Activated CD4-positive, alpha-beta memory T cell treated with anti-CD3 and anti-CD28 coated beads, Interleukin-2, amount 10 ng/mL, durations not matched to agents 7 days and 5 days (primary cell): ENCODE measurements at places on chromosomes 6 and 20. TPM values are rescaled to one million over a fixed set of nuclear protein-coding genes. Genes with fewer than 3 reads are reported as not detected.

GRCh38 chr20:46093531-46093930, 3.8 kb upstream of the NCOA5 start:
- DNase-seq = no peak

GRCh38 chr6:95093154-95093553, 484.2 kb upstream of the MANEA start:
- no peak for DNase-seq

DNA sequence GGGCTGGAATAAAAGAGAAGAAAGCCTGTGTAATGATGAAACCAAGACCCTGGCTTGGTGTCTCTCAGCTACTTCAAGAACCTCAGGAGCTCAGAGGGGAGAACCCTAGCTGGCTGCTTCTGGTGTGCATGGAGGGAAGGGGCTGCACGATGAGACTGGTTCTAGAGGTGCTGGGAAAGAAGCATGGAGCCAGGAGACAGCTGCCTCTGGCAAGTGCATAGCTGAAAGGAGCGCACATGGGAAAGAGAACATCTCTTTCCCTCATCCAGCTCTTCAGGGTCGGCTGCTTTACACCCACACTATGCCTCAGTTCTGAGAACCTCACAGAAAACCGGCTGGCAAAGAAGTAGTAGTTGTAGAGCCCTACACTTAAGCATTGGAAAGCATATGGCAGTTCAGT, 139.5 kb downstream of the QKI start:
- DNase-seq = no peak

DNA sequence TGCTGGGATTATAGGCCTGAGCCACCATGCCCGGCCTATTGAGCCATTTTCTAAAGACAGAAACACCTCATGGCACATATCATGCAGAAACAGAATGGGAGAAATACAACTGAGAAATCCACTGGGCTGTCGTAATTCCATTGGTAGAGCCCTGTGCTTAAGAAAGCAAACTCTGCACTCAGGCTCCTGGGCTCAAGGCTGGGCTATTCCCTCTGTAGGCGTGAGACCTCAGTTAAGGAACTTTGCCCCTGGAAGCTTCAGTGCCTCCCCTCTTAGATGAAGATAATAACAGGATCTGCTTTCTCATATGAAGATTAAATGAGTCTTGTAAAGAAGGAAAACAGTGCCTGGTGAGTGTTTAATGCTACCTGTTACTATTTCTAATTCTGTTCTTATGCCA, 120.3 kb downstream of the PXDC1 start:
- DNase-seq = no peak

Gene FAM83C
- total RNA-seq = not detected

- peak; percentile 38 for DNase-seq
Measured at GRCh38 chr6:143539734-143540133, 28.2 kb upstream of the FUCA2 start.

DNA sequence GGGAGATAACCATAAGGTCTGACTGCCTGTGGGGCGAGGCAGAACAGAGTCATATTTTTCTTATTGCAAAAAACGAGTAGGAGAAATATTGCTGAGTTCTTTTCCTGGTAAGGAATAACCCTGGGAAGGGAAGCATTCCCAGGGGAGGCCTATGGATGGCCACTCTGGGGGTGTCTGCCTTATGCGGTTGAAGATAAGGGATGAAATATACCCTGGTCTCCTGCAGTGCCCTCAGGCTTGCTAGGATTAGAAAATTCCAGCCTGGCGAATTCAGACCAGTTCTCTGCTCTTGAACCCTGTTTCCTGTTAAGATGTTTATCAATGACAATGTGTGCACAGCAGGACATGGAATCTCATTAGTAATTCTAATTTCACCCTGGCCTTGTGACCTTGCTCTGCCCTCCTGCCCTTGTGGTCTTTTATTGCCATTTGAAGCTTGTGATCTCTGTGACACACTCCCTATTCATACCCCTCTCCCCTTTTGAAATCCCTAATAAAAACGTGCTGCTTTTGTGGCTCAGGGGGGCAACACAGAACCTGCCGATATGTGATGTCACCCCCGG, 491.1 kb upstream of the EYS start:
- no peak for DNase-seq

Gene DIDO1
- total RNA-seq = 66.2 TPM

- peak; percentile 57 for DNase-seq
Measured at GRCh38 chr20:16761305-16761829, 13.2 kb downstream of the OTOR start.

DNA sequence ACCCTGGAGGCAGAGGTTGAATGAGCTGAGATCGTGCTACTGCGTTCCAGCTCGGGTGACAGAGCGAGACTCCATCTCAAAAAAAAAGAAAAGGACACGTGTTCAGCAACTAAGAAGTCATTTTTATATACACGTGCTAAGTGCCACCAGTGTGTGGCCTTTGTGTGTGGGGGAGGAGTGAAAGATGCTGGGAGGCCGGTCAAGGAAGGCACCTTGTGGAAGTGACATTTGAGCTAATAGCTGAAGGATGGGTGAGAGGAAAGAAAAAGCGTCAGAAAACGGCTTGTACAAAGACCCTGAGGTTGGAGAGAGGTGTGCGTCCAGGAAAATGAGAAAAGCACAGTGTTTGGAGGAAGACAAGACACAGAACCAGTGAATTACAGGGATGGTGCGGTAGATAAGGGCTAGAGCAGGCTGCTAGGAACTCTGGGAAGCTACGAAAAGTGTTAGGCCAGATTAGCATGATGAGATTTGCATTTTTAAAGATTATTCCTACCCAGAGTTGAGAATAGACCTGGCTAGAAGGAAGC, 11.6 kb downstream of the RREB1 start:
- no peak for DNase-seq

Gene HUS1B
- 0.78 TPM for total RNA-seq

- DNase-seq = no peak
Measured at GRCh38 chr6:97282238-97282725, 734 bp downstream of the MMS22L start.

DNA sequence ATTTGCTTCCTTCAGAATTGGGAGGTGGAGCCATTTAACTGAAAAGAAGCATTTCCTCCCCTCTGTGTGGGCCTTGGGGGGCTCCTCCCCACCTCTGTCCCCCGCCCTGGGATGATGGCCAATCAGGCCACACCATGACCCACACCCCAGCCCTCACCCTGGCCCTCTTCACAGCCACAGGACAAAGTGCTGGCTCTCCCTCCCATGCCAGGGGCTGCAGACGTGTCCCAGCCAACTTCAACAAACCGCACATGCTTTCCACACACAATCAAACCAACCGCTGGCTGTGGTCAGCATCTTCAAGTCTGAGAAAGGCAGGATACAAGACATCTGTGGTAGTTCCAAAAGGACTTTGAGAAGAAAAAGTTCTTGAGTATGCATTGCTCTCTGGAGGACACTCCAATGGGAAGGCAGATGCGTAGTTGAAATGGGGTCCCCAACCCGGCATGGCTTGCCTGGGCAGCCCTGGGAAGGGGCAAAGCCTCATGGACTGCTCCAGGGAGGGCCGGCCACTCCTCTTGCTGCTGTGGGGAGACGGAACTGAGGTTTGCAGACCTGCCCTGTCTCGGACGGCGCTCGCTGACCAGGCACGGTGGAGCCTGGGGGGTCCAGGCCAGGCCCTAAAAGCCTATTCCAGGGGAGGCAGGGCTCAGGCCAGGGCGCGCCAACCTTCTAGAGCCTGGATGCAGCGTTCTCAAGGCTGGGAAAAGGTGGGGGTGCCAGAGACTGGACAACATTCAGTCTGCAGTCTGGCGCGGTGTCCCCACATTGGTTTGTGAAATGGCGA, 12.2 kb downstream of the TTLL2 start:
- no peak for DNase-seq

GRCh38 chr20:46568570-46569129, 18.2 kb upstream of the OCSTAMP start:
- DNase-seq = no peak

- DNase-seq = no peak
Measured at GRCh38 chr6:57302477-57302876, 15.0 kb upstream of the PRIM2 start.

DNA sequence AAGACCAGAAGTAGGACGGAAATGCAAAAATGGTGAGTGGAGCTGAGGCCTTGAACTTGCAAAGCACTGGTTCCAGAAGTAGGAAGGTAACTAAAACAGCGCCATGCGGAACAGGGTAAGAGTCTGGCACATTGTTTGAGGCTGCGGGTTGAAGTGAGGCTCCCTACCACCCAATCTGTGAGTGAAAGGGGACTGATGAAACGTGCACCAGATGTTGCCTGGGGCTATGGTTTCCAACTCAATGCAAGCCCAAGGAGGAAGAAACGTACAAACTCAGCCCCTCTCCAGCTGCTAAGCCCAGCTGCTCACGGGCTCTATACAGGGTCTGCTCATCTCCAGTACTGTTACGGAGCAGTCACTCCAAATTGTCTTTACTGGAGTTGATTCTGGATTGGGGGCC, 68.7 kb upstream of the KCNK16 start:
- no peak for DNase-seq

- DNase-seq = no peak
Measured at GRCh38 chr20:11311659-11312224, 606.0 kb upstream of the BTBD3 start.

DNA sequence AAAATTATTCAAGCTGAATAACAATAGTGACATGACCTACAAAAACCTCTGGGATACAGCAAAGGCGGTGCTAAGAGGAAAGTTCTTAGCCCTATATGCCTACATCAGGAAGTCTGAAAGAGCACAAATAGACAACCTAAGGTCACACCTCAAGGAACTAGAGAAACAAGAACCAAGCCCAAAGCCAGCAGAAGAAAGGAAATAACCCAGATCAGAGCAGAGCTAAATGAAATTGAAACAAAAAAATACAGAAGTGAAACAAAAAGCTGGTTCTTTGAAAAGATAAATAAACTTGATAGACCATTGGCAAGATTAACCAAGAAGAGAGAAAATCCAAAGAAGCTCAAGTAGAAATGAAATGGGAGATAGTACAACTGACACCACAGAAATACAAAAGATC, 47.6 kb upstream of the NOTCH4 start:
- no peak for DNase-seq

DNA sequence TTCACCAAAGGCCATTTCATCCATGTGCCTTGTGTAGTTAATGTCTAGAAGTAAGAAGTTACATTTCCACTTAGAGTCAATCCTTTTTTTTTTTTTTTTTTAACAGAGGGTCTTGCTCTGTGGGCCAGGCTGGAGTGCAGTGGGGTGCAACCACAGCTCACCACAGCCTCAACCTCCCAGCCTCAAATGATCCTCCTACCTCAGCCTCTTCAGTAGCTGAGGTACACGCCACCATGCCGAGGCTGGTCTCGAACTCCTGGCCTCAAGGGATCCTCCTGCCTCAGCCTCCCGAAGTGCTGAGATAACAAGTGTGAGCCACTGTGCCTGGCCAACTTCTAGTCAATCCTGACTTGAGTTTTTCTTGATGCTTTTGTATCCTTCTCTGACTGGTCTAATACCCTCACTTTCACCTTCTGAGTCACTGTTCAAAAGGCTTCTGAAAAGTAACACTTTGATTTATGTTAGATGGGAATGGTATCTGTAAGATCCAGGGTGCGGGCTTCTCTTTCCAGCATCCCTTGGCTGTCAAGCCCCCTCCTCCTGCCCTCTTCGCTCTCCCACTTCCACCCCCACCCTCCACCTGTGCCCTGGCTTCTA, 22.1 kb downstream of the TRAM2 start:
- DNase-seq = no peak

DNA sequence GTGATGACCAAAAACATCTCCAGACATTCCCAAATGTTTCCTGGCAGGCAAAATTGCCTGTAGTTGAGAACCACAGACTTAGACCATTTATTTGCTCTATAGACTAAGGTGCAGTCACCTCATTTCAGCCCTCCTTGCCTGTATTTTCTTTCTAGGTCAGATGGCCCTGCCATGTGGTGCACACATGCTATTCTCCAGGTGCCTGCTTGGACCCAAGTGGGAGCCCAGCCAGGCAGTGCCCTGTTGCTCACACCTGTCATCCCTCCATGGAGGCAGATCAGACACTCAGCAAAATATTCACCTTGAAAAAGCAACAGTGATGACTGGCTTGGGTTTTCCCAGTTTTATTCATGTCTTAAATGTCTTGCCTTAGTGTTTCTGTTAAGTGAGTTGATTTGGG, 311.4 kb downstream of the TFAP2C start:
- no peak for DNase-seq

GRCh38 chr20:8454137-8454712, 322.2 kb downstream of the PLCB1 start:
- DNase-seq = no peak

GRCh38 chr20:48705240-48706115, 122.3 kb downstream of the PREX1 start:
- no peak for DNase-seq

Gene MAP3K7
- total RNA-seq = 26.2 TPM

GRCh38 chr6:167089243-167090142, 33.4 kb upstream of the CCR6 start:
- DNase-seq = no peak

Gene BPIFB2
- total RNA-seq = not detected

Gene SRMS
- not detected for total RNA-seq

DNA sequence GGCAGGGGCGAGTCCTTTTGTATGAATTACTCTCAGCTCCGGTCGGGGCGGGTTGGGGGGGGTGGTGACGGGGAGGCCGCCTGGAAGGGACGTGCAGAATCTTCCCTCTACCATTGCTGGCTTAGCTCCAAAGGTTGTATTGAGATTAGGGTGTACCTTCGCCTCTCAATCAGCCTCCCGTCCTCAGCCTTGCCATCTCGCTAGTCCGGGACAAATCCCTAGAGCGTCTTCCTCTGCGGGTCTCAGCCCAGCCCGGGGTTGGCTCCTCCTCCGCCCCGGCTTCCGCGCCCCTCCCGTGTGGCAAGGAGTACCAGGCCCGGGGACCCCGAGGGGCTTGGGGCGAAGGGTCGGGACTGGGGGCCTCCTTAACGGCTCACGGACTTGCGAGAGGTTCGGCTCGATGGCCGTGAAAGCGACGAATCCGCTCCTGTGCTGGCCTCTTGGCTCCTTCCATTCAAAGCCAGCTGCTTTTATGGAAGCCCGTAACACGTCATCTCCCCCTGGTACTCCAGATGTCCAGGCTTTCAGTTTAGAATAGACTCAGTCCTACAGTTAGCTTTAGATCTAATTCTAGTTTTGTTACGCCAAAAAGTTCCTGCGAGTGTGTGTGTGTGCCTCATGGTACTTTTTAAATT, 636 bp upstream of the EEF1A1 start:
- no peak for DNase-seq

DNA sequence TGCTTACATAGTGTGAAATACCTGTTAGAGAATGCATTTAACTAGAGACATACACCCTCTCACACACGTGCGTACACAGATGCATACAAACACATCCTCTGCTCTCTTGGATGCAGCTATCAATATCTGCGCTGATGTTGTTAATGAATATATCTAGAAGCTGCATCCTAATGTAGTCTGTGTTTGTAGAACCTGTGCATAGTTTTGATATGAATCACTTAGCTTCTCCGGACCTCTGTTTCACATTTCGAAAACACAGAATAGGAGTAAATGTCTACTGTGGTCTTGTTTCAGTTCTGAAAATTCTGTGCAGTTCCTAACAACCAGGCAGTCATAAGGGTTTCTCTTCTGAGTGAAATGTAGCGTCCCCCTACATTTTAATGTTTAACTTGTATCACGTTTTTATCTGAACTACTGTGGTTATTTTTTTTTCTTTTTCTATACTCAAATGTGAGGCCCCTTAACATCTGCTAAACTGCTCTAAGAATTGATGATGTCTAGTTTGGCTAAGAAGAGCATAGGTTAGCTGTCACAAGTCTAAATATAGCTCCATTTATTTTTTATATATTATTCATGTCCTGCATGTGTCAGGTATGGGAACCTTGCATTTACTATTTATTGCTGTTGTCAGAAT, 254.5 kb downstream of the TMEM242 start:
- no peak for DNase-seq

- no peak for DNase-seq
Measured at GRCh38 chr6:163311830-163312229, 102.7 kb upstream of the QKI start.

Gene LY6G6F
- total RNA-seq = not detected

GRCh38 chr6:42569102-42570028, 5.5 kb downstream of the UBR2 start:
- DNase-seq = no peak
